MV-4-11 (cell line): ENCODE measurements at places on chromosomes 2 and 18.

- DNase-seq, result no peak
Observed at GRCh38 chr2:199684832-199685231, 166.2 kb downstream of the FTCDNL1 start.

- peak; percentile 94 for DNase-seq
Observed at GRCh38 chr2:10977003-10977402, 65.3 kb downstream of the KCNF1 start.

- peak; percentile 13 for DNase-seq
Observed at GRCh38 chr18:34809451-34810072, 99.5 kb downstream of the DTNA start.

GRCh38 chr18:42707080-42707479, 408.4 kb downstream of the RIT2 start:
- DNase-seq, result no peak

GRCh38 chr2:45483997-45484396, 127.1 kb downstream of the SRBD1 start:
- no peak for DNase-seq

- no peak for DNase-seq
Observed at GRCh38 chr2:40497251-40497859, 45.5 kb upstream of the SLC8A1 start.

GRCh38 chr2:165952085-165952484, 1.5 kb downstream of the TTC21B start:
- DNase-seq, result peak; percentile 12

DNA sequence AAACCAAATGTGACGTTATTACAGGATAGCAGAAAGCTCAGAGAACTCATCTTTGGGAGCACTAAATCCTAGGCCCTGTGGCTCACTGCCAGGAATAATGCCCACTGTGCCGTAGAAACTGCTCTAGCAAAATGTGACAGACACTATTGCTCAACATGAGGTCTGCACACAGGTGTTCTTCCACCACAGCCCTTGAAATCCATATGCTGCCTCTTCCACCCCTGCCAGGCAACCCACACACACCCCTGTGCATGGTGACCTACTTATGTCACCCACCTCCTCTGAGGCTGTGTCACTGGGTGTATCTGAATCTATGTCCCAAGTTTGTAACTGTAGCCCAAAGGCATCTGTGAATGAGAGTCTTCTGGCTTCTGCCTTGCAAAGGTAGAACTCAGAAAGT, 66.1 kb upstream of the MBOAT2 start:
- DNase-seq, result no peak
